SK-N-MC (cell line): ENCODE measurements at places on chromosomes 7 and 10.

- DNase-seq = no peak
Measured at GRCh38 chr10:28993861-28994260, 295.0 kb upstream of the LYZL1 start.

DNA sequence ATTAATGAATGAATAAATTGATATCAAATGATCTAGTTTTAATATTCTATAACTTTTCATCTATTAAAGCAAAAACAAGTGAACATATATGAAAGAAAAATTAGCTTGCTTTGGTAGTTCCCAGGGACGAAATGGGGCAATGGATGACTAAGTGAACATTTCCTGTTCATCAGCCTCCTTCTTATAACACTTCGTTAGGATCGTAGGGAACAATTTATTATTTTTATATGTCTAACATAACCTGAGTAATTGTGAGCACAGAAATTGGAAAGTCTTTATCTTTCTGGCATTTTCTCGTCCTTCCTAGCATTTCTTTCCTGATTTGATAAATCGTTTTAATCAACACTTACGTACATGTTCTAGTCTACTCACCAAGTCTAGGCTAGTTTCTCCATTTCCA lies 59.1 kb upstream of the PPP1R3C start:
- no peak for DNase-seq

DNA sequence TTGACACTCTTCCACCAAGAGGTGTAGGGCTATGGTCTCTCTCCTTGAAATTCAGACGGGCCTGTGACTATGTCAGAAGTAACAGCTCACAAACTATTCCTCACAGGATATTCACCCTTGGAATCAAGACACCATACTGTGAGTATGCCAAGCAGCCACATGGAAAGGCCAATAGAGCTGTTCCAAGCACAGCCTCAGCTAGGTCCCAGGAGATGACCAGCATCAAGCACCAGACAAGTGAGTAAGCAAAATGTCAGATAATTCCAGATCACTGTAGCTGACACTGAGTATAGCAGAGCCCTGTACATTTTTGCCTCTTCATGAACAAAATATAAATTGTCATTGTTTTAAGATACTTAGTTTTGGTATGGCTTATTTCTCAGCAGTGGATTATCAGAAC lies 88.1 kb upstream of the KCND2 start:
- DNase-seq = no peak

GRCh38 chr7:48304641-48305040 lies 133.4 kb downstream of the ABCA13 start:
- no peak for DNase-seq

DNA sequence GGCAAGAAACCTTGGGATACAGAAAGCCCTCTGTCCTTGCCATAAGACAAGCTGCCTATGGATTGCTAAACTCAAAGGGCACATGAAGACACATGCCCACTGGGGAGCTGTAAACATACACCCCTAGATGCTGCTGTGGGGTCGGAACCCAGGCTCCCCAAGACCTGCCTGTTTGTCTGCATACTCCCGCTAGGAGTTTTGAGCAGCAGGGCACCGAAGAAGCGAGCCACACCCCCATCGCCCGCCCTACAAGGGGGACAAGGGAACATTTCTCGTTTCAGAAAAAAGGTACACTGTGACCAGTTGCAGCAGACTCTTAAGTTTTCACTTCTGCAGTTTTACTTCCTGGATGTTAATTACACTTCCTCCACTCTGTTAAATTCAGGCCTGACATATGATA lies 680.2 kb upstream of the GHITM start:
- DNase-seq = no peak

DNA sequence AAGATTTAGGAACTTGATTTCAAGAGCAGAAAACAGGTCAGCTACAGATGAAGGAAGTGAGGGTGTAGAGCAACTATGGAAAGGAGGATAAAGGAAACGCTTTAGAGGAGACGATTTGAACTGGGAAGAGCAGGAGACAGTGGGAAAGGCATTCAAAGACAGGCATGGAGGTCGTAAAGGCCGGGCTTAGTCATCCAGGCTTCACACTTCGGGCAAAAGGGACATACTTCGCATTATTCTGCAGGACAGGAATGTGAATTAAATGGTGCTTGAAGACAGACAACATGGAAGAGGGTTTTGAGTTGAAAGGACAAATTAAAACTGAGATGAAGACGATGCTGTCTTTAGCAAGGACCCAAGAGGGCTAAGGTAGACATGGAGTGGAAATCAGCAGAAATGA lies 8.1 kb downstream of the FAM171A1 start:
- DNase-seq = no peak
